ENCODE measurements at places on chromosomes 5 and 9.

DNA sequence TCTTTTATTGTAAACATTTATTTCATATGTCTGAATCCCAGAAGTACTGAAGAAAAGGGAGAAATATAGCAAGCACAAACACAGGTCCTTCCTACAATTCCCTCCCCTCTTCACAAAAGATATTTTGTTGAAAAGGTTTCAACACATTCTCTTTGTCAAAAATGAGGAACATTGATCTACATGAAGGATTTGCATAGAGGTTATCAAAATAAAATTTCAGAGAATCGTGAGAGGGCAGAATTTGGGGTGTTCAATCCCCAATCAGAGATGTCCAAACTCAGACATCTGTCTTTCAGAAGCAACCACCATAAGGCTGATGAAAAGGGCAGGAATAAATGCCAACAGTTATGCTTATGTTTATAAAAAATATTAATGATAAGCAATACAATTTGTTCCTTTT lies 69.2 kb downstream of the MARCHF3 start:
- no peak for DNase-seq

DNA sequence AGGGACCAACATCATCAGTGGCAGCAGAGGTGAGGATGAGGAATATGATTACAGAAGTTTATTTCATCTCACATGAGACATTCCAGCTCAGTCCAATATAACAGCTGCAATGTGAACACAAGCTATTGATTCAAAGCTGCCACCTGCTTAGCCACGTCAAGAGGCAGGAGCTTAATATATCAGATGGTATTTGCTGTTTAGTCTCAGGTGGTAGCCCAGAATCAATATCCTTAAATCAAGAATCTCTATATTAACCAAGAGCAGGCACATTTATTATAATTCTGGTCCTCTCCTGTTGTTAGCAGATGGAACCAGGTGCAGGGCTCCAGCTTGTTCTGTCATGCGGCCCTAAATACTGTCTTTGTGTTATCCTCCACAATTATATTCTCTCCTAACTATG lies 431.6 kb downstream of the ICE1 start:
- DNase-seq = no peak

- DNase-seq = no peak
These were observed 27.1 kb downstream of the LHX6 start for GRCh38 chr9:122201641-122202040.

GRCh38 chr5:173454736-173455598 lies 126.8 kb upstream of the STC2 start:
- no peak for DNase-seq

DNA sequence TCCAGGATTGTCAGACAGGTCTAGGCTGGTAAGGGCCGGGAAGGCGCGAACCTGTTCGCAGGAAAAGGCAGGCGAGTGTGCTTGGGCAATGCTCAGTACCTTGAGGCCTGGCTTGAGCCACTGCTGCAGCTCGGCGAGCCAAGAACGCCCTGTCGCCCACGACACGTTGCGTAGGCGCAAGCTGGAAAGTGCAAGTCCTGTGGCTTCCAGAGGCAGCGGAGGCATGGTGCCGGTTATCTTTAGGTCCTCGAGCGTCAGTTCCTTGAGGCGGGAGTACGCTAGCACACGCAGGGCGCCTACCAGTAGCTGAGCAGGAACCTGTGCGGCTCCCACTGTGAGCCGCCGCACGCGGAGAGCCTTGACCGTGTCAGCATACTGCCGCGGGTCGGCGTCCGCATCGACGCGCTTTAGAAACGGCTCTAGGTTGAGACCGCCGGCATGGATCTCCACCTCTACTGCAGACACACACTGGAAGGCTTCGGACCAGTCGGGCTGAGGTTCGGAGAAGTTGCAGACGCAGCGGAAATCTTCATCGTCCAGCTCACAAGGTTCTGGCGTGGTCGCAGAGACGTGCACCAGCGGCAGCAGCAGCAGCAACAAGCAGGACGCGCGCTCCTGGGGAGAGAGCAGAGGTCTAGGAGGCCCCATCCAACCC lies 482 bp downstream of the CD14 start:
- no peak for DNase-seq

- DNase-seq = no peak
These were observed 76.9 kb upstream of the IL17B start for GRCh38 chr5:149455889-149456409.

- DNase-seq = no peak
These were observed 254.6 kb downstream of the ASTN2 start for GRCh38 chr9:117160254-117160653.

GRCh38 chr9:84189904-84190303 lies 150.7 kb downstream of the SLC28A3 start:
- DNase-seq = no peak

- DNase-seq = no peak
These were observed 7.6 kb downstream of the FOXE1 start for GRCh38 chr9:97860451-97861147.

DNA sequence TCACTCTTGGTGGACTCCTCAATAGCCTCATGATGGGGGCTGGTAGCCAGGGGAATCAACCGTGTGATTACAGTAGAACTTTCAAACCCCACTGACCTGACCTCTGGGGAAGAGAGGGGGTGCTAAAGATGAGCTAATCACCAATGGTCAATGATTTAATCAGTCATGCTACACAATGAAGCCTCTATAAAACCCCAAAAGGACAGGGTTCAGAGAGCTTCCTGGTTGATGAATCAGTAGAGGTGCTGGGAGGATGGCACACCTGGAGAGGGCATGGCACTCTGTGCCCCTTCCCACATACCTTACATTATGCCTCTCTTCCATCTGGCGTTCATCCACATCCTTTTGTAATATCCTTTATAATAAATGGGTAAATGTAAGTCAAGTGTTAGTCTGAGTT lies 8.9 kb upstream of the SH3TC2 start:
- DNase-seq = no peak

GRCh38 chr5:17228821-17229291 lies 11.4 kb downstream of the BASP1 start:
- no peak for DNase-seq

DNA sequence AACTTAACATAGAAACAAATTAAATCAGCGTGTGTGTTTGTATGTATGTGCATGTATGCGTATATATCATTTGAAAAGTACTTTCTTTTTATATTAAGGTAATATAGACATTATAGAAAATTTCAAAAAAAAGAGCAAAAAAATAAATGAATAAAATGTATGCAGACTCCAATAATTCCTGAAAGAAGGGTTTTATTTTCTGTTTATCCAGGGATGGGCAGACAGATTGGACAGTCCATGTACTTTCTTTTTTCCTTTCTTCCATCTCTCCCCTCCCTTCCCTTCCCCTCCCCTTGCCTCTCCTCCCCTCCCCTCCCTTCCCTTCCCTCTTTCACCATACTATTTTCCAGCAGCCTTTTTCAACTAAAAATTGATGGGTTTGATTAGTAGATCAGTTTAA lies 123.8 kb downstream of the SGCD start:
- no peak for DNase-seq

DNA sequence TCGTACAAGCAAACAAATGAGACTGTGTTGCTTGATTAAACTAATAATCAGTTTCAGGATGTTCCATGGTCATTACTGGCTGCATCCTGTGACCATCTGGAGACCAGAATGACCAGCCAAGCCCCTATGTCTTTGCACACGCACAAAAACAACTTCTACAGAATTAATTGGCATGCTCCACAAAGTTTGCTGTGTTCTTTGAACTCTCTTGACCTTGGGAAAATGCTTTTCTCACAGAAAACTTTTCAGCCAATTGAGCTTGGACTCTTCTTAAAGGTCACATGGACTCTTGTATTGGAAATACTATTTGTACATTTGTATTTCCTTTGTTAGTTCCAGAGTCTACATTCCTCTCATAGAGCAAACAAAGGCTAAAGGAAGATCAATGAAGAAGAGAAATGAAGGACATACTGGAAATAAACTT lies 147.8 kb downstream of the ARRDC3 start:
- no peak for DNase-seq

DNA sequence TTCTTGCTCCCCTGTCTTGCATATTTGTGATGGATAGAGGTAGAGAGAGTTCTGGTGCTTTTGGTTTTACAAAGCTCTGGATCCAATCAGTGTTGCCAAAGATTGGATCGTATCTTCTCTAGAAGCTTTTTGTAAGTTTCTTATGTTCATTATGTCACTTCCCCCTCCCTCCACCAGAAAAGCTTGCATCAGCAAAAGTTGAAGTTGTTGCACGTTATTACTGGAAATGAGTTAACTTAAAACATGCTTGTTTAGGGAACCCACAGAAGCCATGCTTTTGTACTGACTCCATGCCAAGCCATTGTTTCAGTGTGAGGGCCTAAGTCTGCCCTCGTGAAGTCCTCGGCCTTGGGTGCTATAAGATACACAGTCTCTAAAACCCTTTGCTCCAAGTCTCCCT lies 186.5 kb downstream of the ERCC6L2 start:
- no peak for DNase-seq

DNA sequence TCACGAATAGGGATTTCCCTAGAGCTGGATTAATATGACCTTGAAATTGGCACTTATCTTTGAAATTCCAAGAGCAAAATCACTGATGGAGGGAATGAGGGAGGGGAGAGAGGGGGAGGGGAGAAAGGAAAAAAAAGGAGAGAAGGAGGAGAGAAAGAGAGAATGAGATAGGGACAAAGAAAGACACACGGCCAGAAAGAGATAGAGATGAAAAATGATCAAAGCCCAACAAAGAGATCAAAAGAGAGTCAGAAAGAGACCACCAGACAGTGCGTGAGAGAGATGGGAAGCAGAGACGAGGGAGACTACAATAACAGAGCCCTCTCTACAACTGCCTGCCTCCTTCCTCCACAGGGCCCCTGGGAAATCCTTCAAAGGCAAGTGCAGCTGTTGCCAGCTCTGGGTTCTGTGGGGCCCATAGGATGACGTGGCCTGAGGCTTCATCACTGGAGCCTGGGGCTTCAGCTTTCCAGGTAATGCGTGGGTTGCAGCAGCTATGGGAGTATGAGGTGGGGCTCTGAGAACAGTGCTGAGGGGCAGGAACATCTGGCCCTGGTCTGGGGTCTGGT lies 58.3 kb upstream of the SHB start:
- no peak for DNase-seq

DNA sequence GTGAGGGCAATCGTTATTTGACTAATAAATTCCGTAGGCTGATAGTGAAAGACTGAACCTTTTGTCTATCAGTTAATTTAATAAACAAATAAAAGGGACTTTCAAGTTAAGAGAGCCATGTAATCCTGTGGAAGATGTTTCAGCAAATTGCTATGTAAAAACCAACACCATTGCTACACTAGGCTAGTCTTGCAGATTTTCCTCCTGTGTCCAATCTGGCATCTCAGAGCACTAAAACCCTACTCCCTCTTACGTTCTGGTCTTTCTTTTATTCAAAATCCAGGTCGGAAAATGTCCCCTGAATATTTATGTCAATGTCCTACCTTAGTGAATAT lies 478.8 kb upstream of the TNC start:
- DNase-seq = no peak

DNA sequence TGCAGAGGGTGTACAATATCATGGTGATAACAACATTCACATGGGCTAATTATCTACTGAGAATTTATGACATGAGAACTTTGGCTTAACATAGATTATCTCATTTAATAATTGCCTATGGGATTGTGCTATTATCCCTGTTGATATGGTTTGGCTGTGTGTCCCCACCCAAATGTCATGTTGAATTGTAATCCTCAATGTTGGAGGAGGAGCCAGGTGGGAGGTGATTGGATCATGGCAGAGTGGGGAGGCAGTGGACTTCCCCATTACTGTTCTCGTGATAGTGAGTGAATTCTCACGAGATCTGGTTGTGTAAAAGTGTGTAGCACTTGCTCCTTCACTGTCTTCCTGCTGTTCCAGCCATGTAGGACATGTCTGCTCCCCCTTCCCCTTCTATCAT lies 186.4 kb downstream of the TRIM32 start:
- no peak for DNase-seq
